Activated CD4-positive, alpha-beta T cell treated with anti-CD3 and anti-CD28 coated beads, Interleukin-2, amount 10 ng/mL, durations not matched to agents 7 days and 5 days (primary cell): ENCODE measurements at places on chromosomes 7 and 10. TPM values are rescaled to one million over a fixed set of nuclear protein-coding genes. Genes with fewer than 3 reads are reported as not detected.
A peak's percentile ranks its signal among the peaks of the same experiment; 100 is the strongest.

GRCh38 chr7:49780953-49781352 is 7.5 kb downstream of the VWC2 start:
- no peak for DNase-seq

DNA sequence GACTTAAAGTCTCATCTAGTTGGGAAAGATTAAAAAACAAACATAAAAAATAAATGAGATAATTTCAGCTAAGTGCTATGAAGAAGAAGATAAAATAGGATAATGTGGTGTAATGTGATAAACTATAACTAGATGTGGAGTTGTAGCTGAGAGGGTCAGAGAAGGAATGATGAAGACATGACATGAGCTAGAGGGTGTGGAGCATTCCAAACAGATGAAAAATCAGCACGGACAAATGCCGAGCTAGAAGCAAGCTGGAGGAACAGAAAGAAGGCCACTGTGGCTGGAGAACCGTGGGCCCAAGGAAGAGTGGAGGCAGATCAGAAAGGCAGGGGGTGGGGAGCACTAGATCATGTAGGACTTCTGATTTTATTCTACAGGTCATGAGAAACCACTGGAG is 70.6 kb downstream of the CDK6 start:
- no peak for DNase-seq

The AKR1C4 gene
- total RNA-seq = not detected

GRCh38 chr10:102040305-102041050 is 15.5 kb downstream of the ARMH3 start:
- DNase-seq = no peak

The CDHR3 gene
- 2.7 TPM for total RNA-seq

The PDZD7 gene
- total RNA-seq = 0.65 TPM

GRCh38 chr7:74405899-74406512 is 47.7 kb upstream of the GTF2IRD1 start:
- DNase-seq = no peak

DNA sequence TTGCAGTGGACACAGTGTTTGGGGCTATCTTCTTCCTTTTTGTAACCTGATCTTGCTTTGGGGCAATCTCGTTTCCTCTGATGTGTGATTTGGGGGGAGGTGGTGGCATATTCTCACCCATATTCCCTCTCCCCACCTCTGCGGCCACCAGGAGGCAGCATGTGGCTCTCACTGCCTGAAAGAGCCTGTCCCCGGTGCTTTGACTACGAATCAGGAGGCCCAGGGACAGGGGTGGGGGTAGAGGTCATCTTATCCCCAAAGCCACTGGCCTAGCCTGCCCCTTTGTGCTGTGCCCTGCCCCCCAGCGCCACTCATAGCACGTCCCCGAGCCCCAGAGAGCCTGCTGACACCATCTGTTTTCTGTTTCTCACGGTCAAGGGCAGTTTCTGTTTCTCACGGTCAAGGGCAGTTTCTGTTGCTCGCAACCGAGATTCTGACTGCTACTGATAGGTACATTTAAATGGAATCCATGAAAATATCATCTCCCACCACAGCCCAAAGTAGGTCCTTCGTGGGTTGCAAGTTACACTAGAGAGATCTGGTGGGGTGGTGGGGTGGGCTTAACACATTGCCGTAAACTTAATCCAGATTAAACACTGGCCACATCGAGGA is 28.2 kb downstream of the PHYH start:
- peak; percentile 54 for DNase-seq

- DNase-seq = no peak
Observed at GRCh38 chr10:3495281-3495680, 289.7 kb downstream of the KLF6 start.

The PIK3CG gene
- total RNA-seq = 42.9 TPM

The ZNF117 gene
- total RNA-seq = 5.2 TPM

DNA sequence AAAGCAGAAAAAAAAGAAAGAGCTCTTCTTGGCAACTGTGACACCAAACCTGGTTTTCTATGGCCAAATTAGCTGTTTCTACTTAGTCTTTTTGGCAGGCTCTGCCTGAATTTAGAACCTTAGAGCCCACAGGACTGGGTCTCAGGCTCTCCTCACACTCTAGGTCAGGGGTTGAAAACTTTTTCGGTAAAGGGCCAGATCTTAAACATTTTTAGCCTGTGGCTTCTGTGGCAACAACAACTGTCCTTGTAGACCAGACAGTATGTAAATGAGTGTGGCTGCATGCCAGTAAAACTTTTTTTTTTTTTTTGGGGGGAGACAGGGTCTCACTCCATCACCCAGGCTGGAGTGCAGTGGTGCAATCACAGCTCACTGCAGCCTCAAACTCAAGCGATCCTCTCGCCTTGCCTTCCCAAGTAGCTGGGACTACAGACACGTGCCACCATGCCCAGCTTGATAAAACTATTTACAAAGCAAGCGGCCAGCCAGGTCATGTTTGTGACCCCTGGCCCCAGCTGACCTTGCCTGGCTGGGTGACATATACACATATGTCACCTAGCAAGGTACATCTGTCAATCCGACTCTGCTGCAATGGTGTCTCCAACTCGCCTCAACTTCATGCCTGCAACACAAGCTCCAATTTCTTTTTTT is 17.4 kb downstream of the KPNA7 start:
- no peak for DNase-seq

GRCh38 chr7:11811709-11812108 is 20.3 kb downstream of the THSD7A start:
- DNase-seq = no peak

DNA sequence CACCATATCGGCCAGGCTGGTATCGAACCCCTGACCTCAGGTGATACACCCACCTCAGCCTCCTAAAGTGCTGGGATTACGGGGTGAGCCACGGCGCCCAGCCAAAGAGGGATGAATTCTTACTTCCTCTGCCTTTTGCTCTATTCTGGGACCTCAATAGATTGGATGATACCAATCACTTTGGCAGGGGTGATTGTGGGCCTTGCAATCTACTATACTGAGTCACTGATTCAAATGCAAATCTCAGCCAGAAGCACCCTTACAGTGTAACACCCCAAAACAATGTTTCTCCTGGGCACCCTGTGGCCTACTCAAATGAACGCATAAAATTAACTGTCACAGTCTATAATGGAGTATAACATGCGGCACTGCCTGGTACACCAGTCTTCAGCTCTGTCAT is 596.7 kb upstream of the LRRTM3 start:
- no peak for DNase-seq

The CH25H gene
- total RNA-seq = not detected

DNA sequence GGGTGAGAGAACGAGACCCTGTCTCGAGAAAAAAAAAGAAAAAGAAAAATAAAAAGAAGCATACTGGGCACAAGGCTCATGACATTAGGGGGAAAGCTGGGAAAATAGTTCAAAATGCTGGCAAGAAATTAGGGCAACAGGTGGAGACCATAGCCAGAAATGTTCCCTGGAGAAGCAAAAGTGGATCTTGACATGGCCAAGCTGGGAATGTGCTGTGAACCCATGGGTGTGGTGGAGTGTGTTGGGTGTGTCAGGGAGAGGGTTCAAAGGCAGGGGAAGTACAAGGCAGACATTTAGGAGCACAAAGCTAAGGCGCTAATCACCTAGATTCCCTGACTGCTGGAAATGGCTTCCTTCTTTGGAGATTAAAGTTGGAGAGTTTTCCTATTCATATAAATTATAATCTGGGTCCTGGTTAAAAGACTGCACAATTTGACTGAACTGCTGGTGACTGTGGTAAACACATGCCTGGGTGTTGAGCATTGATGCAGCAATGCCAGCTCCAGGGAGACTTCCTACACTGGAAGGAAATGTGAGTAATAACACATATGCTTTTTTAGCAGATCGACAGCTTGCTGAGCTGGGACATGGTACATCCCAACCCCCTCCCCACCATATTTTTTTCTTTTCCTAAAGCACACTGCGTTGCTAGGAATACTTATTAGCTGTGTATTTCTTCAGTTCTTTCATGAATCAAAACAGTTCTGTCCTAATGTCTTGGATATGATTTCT is 70.1 kb upstream of the ARHGAP21 start:
- no peak for DNase-seq
